ENCODE measurements at places on chromosomes 5 and 9.

- no peak for DNase-seq
Measured at GRCh38 chr5:108747774-108748400, at the start of gene FER. Gene FER, plus strand, starts transcription at chr5:108747897. Its CDS starts 50,286 bp downstream, at chr5:108798183.

DNA sequence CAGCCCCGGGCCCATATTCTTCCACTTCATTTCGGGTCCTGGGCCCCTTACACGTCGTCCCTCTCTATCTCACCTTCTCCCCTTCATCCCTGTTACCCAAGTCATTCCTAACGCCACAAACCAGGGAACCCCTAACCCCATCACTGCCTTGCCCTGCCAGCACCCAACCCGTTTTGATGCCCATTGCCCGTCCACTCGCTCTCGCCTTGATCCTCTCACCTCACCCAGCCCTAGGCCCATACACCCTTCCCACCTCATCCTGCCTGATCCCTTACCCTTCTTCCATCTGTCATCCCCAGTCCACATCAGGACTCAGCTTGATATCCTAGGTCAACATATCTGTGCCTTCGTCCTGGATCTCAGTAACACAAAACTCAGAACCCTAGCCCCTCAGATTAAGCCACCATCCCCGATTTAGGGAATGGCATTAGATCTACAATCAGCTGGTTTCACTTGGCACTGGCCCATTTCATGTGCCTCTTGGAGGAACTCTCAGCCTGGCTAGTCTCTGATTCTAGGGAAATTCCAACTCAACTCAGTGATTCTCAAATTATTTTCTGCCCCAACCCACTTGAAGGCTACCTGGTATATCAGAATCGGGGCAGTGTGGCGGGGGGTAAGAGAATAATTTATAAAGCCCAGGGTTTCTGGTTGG is 489 bp downstream of the CHMP5 start:
- no peak for DNase-seq

GRCh38 chr9:35763803-35764202 is 9.7 kb upstream of the MSMP start:
- no peak for DNase-seq

DNA sequence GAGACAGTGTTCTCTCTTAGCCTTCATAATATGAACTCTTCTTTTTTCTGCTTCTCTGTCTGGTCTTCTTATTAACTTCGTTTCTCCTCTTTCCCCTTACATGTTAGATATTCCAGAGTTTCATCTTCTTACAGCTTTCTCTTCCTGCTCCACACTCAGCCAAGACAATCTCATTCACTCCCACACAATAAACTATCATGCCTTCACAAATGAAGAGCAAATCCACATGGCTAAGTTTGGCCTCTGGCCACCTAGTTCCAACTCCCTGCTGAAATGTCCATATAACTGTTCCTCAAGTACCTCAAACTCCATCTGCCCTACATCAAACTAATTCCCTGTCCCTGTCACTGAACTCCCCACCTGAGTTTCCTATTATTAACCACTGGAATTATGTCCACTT is 18.4 kb downstream of the IL33 start:
- DNase-seq: no peak

DNA sequence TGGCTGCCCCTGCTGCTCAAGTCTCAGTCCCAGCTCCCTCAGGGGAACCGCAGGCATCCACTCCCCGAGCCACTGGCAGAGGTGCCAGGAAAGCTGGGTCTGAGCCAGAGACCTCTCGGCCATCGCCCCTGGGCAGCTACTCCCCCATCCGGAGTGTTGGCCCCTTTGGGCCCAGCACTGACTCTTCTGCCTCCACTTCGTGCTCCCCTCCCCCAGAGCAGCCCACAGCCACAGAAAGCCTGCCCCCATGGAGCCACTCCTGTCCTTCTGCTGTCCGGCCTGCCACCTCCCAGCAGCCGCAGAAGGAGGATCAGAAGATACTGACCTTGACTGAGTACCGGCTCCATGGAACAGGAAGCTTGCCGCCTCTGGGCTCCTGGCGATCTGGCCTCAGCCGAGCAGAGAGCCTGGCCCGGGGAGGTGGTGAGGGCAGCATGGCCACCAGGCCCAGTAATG is 49.8 kb upstream of the TESK1 start:
- DNase-seq: no peak

DNA sequence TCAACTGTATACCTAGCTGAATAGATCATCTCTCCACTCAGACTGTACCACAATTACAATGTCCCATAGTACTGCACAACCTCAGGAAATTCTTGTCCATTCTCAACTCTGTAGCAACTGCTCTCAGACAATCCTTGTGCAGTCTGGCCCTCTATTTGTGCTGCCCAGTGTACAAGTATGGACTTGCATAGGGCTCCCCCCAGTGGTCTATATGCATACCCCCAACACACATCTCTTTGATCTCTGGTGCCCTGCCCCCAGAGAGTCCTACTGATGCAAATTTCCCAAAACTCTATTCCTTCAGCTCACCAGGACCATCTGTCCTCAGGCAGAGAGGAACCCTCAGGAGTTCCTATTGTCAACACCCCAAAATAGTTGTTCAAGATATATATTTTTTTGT is 205.3 kb downstream of the SLCO4C1 start:
- DNase-seq: no peak

- DNase-seq: no peak
Measured at GRCh38 chr9:34035656-34036055, 13.0 kb downstream of the UBAP2 start.

All from NCI-H2081 treated with DMSO at 0.1 percent for 48 hours (cell line).